ENCODE measurements at places on chromosomes 3 and 15. TPM values are rescaled to one million over a fixed set of nuclear protein-coding genes. Genes with fewer than 3 reads are reported as not detected.

DNA sequence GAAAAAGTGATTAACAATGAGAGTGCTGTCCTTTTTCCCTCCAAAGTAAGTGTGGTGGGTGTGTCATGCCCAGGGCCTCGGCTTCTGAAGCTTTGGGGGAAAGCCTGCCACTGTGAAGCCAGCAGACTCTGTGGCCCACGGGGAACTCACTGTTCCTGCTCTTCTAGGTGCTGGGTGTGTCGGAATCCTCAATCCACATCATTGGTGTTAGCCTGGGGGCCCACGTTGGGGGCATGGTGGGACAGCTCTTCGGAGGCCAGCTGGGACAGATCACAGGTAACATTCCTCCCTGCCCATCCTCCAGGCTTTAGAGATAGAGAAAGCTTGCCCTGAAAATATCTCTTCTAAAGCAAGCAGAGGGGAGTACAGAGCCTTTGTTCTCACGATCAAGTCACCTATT lies 11.6 kb downstream of the PLA1A start:
- H3K4me3 ChIP-seq = no peak overlapping the region
- no peaks in the 10 kb centered on the region for H3K27me3 ChIP-seq
- DNase-seq = no peak
- H3K27ac ChIP-seq = no peak overlapping the region
- peaks cover 4% of the 10 kb centered on the region for H3K4me1 ChIP-seq

- H3K27ac ChIP-seq = no peak overlapping the region
- H3K4me3 ChIP-seq = no peak overlapping the region
- no peak for DNase-seq
- peaks cover 37% of the 10 kb centered on the region for H3K4me1 ChIP-seq
Measured at GRCh38 chr3:136745916-136746315, 6.3 kb downstream of the STAG1 start.

Gene LRRN1
- 77.6 TPM for total RNA-seq

GRCh38 chr3:47299381-47300318 lies 16.9 kb downstream of the KLHL18 start:
- no peaks in the 10 kb centered on the region for H3K27me3 ChIP-seq
- H3K4me3 ChIP-seq = no peak overlapping the region
- H3K4me1 ChIP-seq = peaks cover 11% of the 10 kb centered on the region

Gene HRG
- total RNA-seq = not detected

- H3K27ac ChIP-seq = no peak overlapping the region
- DNase-seq = no peak
- H3K4me1 ChIP-seq = peaks cover 6% of the 10 kb centered on the region
- H3K4me3 ChIP-seq = no peak overlapping the region
- H3K36me3 ChIP-seq = no peaks in the 10 kb centered on the region
- no peaks in the 10 kb centered on the region for H3K27me3 ChIP-seq
Measured at GRCh38 chr15:71333839-71334238, 218.6 kb downstream of the THSD4 start.

- H3K4me1 ChIP-seq = peaks cover 18% of the 10 kb centered on the region
- DNase-seq = no peak
- no peak overlapping the region for H3K27ac ChIP-seq
- H3K27me3 ChIP-seq = no peaks in the 10 kb centered on the region
Measured at GRCh38 chr3:29637068-29637467, 356.2 kb downstream of the RBMS3 start.

Gene TMCO5A
- total RNA-seq = not detected

Gene CCDC54
- total RNA-seq = not detected

Gene MESP1
- total RNA-seq = 1.2 TPM

GRCh38 chr15:100707229-100707628 lies 104.8 kb downstream of the ASB7 start:
- H3K4me3 ChIP-seq = no peak overlapping the region
- DNase-seq = no peak
- no peak overlapping the region for H3K27ac ChIP-seq

Gene RPP14
- 29.9 TPM for total RNA-seq

GRCh38 chr15:70741107-70741531 lies 22.2 kb downstream of the UACA start:
- no peak overlapping the region for H3K4me3 ChIP-seq
- no peak overlapping the region for H3K27ac ChIP-seq
- DNase-seq = no peak

DNA sequence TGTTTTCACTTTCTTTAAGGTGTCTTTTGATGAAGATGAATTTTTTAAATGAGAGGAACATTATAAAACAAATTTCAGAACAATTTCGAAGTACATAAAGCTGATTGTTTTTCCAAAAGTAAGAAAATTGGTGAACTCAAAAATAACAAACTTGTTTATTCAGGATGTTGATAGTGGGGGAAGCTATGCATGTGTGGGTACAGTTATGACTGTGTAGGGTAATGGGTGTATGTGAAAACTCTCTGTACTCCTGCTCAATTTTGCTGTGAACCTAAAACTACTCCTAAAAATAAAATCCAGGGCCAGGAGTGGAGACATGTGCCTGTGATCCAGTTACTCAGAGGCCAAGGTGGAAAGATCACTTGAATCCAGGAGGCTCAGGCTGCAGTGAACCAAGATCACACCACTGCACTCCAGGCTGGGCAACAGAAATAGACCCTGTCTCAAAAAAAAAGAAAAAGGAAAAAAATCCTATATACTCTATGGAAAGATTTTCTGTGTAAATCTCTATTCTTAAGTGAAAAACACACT lies 37.2 kb downstream of the PIK3CB start:
- no peaks in the 10 kb centered on the region for H3K36me3 ChIP-seq
- H3K27ac ChIP-seq = no peak overlapping the region
- H3K27me3 ChIP-seq = no peaks in the 10 kb centered on the region
- no peaks in the 10 kb centered on the region for H3K4me1 ChIP-seq
- H3K4me3 ChIP-seq = no peak overlapping the region

Gene SEMA3B
- total RNA-seq = 2.9 TPM

- peak overlapping the region; percentile 27 for H3K27ac ChIP-seq
- DNase-seq = no peak
- peak overlapping the region; percentile 23 for H3K4me3 ChIP-seq
Measured at GRCh38 chr3:129282727-129283327, 4.2 kb downstream of the HMCES start.

Gene CRBN
- 31.7 TPM for total RNA-seq

GRCh38 chr3:69948246-69948862 lies 51.2 kb upstream of the SAMMSON start:
- no peaks in the 10 kb centered on the region for H3K36me3 ChIP-seq
- H3K27me3 ChIP-seq = peaks cover 12% of the 10 kb centered on the region
- no peak for DNase-seq
- H3K27ac ChIP-seq = no peak overlapping the region
- H3K4me3 ChIP-seq = no peak overlapping the region
- H3K4me1 ChIP-seq = peaks cover 16% of the 10 kb centered on the region

DNA sequence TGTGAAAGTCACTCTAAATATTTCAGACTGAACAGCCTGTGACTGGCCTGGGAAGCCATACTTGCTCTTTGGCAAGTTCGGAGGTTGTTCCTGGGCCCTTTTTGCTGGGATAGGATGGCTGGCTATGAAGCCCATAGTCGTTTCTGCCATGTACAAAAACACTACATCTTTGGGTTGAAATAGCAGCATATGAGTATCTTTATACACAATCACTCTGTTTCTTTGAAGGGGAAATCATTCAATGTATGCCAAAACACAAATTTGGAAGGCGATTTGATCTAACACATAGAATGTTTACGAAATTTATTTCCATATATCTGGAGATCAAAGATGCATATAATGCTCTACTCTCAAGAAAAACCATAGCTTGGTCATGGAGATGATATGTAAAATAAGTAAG lies 192.9 kb downstream of the SQOR start:
- no peak overlapping the region for H3K27ac ChIP-seq
- no peak for DNase-seq
- no peaks in the 10 kb centered on the region for H3K27me3 ChIP-seq
- no peaks in the 10 kb centered on the region for H3K4me1 ChIP-seq

GRCh38 chr15:76588811-76589747 lies 252.5 kb downstream of the ISL2 start:
- DNase-seq = no peak
- H3K4me1 ChIP-seq = no peaks in the 10 kb centered on the region
- peaks cover 10% of the 10 kb centered on the region for H3K36me3 ChIP-seq
- H3K27ac ChIP-seq = no peak overlapping the region
- H3K27me3 ChIP-seq = no peaks in the 10 kb centered on the region
- no peak overlapping the region for H3K4me3 ChIP-seq

Gene TTC21A
- total RNA-seq = 8.2 TPM

Gene NME9
- 0.79 TPM for total RNA-seq

DNA sequence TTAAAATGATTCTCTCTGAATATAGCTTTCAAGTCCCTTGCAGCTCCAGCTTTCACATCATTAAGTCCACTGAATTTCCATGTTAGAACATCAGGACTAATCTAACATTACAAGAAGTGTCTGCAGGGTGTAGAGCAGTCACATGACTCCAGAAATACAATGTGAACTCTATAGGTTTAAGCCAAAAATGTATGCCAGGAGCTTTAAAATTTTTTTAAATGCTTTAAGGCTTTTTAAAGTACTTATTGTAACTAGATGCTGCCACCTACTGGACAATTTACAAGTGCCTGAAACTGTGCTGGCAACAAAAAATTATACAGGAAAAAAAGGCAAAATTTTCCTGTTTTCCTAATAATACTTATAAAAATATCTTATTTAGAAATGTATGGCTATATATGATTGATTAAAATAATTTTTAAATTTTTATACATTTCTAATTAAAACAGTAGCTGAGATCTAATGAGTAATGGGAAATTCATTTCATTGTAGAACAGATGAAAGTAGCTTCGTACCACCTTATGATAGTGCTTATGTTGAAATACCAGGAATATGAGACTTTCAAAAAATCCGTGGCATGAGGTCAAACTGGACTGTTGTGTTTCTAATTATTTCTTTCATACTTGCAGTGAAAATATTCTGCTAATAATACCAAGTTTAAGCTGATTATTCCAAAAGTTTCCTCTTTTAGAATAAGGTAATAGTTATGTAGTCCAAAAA lies 25.7 kb downstream of the FSIP1 start:
- H3K4me3 ChIP-seq = no peak overlapping the region
- H3K4me1 ChIP-seq = peaks cover 11% of the 10 kb centered on the region
- no peak overlapping the region for H3K27ac ChIP-seq
- peaks cover 13% of the 10 kb centered on the region for H3K36me3 ChIP-seq
- H3K27me3 ChIP-seq = peaks cover 4% of the 10 kb centered on the region

- no peak for DNase-seq
- H3K36me3 ChIP-seq = no peaks in the 10 kb centered on the region
- peaks cover 48% of the 10 kb centered on the region for H3K4me1 ChIP-seq
- no peaks in the 10 kb centered on the region for H3K27me3 ChIP-seq
Measured at GRCh38 chr3:9211155-9211950, 38.1 kb downstream of the SRGAP3 start.

Gene CIAO2A
- total RNA-seq = 66.2 TPM

GRCh38 chr15:57283774-57284503 lies 92.4 kb upstream of the CGNL1 start:
- no peak overlapping the region for H3K4me3 ChIP-seq
- H3K27me3 ChIP-seq = no peaks in the 10 kb centered on the region
- H3K27ac ChIP-seq = peak overlapping the region; percentile 32
- peaks cover 37% of the 10 kb centered on the region for H3K4me1 ChIP-seq
- H3K36me3 ChIP-seq = peaks cover 43% of the 10 kb centered on the region
- DNase-seq = no peak

Gene MOBP
- total RNA-seq = not detected

DNA sequence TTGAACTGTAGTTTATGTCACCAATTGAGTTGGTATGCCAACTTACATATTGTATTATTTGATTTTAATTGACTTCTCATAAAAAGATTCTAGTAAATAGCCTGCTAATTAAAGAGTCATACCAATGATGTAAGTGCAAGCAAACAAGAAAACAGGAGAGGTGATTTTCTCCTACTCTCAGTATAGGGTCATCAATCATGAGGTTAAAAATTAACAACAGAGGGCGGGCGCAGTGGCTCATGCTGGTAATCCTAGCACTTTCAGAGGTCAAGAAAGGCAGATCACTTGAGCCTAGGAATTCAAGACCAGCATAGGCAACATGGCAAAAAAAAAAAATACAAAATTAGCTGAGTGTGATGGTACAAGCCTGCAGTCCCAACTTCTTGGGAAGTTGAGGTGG lies 108.7 kb downstream of the MYO9A start:
- DNase-seq = no peak
- no peak overlapping the region for H3K4me3 ChIP-seq
- H3K4me1 ChIP-seq = no peaks in the 10 kb centered on the region
- peaks cover 3% of the 10 kb centered on the region for H3K36me3 ChIP-seq

DNA sequence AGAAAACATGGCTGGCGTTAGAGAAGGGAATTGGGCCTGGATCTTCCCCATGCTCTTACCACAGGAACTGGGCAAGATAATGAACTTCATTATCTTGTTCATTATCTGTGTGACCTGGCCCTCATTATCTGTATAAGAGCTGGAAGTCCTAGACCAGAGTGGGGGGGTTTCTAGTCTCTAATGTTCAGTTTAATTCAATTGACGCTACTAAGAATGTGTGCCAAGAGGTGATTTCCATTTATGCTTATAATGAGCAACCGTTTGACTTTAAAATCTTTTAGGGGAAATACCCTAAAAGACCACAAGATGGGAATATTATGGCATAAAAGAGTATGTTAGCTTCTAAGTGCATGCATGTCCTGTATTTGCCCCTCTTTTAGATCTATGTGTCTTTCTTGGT lies 59.1 kb upstream of the CSTA start:
- no peaks in the 10 kb centered on the region for H3K36me3 ChIP-seq
- peaks cover 18% of the 10 kb centered on the region for H3K27me3 ChIP-seq
- DNase-seq = no peak
- H3K4me3 ChIP-seq = no peak overlapping the region
- H3K27ac ChIP-seq = no peak overlapping the region
- no peaks in the 10 kb centered on the region for H3K4me1 ChIP-seq

DNA sequence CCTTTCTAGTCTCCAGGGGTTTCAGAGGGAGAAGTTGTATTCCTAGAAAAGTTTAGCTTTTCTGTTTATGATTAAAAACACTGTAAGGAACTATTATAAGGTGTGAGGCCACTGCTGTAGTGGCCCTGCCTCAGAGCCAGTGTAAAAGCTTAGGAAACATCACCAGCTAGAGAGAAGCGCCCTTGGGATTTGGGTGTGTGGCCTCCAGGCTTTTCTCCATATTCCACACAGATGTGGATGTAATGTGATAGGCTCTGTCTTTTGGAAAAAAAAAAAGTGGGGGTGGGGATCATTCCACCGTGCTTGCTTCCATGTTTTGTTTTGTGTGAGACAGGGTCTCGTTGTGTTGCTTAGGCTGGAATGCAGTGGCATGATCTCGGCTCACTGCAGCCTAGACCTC lies 13.9 kb downstream of the SEC61A1 start:
- H3K4me3 ChIP-seq = no peak overlapping the region
- H3K27me3 ChIP-seq = no peaks in the 10 kb centered on the region
- DNase-seq = no peak
- peaks cover 32% of the 10 kb centered on the region for H3K36me3 ChIP-seq

Gene GATM
- total RNA-seq = 10.7 TPM

Gene PLAAT1
- 4.0 TPM for total RNA-seq

Gene TMEM212
- total RNA-seq = not detected

DNA sequence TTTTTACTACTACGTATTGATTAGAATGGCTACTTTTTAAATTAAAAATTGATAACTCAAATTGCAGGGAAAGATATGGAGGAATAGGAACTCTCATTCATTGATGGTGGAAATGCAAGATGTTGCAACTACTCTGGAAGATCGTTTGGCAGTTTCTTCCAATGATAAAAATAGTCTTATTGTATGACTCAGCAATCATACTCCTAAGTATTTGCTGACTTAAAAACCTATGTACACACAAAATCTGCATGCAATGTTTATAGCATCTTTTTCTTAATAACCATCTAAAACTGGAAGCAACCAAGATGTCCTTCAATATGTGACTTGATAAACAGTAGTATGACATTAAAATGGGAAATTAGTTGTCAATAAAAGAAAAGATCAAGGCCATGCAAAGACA lies 87.4 kb upstream of the LRRC3B start:
- peaks cover 3% of the 10 kb centered on the region for H3K36me3 ChIP-seq
- H3K4me1 ChIP-seq = no peaks in the 10 kb centered on the region
- H3K4me3 ChIP-seq = no peak overlapping the region
- no peak for DNase-seq
- no peak overlapping the region for H3K27ac ChIP-seq
